ENCODE measurements at places on chromosomes 1 and 21. TPM values are rescaled to one million over a fixed set of nuclear protein-coding genes. Genes with fewer than 3 reads are reported as not detected.

The ZMYM4 gene
- total RNA-seq = 31.2 TPM

The EPRS1 gene
- 55.2 TPM for total RNA-seq

The HSD3B1 gene
- not detected for total RNA-seq

The LHX8 gene
- not detected for total RNA-seq

The PHF13 gene
- total RNA-seq = 8.6 TPM

The RXRG gene
- 3.3 TPM for total RNA-seq

DNA sequence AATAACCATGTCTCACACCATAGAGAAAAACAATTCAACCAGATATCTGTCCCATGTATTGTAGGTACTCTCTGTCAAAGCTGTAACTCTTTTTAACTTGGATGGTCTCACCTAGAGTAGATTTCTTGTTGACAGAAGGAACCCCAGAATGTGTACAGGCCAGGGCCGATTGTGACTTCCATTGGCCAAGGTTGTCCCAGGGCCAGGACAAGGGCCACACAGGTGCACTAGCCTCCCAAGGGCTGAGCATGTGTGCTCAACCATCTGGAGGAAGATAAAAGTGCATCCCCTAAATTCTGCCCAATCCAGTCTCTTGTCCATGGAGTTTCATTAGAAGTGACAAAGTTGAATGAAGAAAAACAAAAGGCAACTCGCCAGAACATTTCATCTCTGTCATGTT is 51.8 kb downstream of the SETD4 start:
- DNase-seq = no peak

GRCh38 chr21:46498335-46499050 is 39.8 kb downstream of the DIP2A start:
- no peak for DNase-seq

DNA sequence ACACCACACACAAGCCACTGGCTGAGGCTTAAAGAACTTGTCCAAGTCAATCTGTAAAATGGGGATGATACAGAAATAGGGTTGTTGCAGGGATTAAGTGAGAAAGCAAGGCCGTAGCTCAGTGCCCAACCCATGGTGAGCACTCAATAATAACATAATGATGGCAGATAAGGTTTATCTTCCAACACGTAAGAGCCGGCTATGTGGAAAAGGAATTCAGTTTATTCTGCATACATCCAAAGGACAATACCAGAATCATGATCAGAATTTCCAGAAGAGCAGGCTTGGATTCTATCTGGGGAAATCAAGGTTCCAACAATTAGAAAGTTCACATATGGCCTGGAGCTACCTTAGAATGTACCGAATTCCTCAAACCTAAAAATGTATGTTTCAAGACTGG is 4.6 kb downstream of the TMPRSS2 start:
- no peak for DNase-seq

- no peak for DNase-seq
These were observed 446.8 kb upstream of the PLXNA2 start for GRCh38 chr1:208691012-208691411.

DNA sequence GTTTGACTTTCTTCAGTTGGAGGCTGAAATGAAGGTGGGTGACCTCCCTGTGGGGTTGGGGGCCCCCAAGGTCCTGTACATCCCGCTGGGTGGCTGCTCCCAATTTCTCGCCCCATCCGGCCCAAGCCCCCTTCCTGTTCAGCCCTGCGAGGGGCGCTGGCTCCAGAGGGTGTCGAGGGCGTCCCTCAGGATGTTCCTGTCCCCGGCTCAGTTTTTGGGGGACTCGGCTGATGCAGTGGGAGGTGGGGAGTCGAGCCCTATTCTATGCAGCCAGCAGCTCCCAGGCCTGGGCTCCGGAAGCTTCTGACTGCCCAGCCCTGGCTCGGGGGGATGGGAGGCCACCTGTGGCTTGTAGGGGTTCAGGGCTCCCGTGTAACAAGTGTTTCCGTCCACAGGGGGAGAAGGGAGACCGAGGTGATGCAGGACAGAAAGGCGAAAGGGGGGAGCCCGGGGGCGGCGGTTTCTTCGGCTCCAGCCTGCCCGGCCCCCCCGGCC is 38.2 kb downstream of the SLC19A1 start:
- DNase-seq = peak; percentile 16

- no peak for DNase-seq
These were observed 25.8 kb downstream of the CLDN14 start for GRCh38 chr21:36454093-36454531.

DNA sequence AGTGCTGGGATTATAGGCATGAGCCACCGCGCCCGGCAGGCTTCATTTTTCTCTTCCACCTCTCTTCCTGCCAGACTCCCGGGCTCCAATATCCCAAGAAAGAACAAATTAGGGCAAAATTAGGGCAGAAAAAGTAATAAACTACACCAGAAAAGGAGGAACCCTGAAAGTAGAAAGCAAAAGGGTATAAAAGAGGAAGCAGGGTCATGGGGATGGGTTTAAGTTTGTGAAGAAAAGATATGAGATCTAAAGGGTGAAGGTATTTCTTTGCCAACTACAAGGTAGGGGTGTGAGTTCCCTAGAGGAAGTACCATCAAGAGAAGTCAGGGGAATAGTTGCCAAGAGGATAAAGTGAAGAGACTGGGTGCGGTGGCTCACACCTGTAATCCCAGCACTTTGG is 9.9 kb downstream of the PTPN22 start:
- no peak for DNase-seq

DNA sequence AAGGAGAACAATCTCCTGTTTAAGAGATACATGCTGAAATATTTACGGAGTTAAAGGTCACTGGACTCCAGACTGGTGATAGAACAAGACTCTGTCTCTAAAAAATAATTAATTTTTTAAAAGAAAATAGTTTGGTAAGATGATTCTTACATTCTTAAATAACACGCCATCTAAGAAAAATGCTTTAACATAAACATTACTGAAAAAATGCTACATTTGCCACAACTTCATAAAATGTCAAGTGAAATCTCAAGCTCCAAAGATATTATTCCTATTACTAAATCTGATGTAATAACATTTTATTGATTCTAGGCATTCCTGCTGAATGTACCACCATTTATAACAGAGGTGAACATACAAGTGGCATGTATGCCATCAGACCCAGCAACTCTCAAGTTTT is 4.1 kb downstream of the ANGPTL3 start:
- no peak for DNase-seq

GRCh38 chr1:61102621-61103020 is 20.3 kb downstream of the NFIA start:
- DNase-seq = no peak

DNA sequence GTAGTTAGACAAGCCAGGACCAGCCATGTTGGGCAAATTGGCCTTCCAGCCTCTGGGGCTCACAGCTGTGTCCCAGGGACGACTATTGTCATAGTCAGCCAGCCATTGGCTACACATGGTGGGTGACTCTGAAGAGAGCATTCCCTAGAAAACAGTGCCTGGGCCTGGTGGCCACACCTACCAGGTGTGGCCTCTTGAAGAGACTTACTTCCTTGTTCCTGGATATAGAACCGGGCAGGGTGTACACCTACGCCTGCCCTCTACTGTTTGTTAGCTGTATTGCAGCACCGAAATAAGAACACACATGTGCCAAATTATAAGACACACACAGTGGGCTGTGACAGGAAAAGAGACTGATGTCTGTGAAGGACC is 134.6 kb upstream of the ARHGEF16 start:
- DNase-seq = no peak

GRCh38 chr21:42545745-42546144 is 32.1 kb downstream of the SLC37A1 start:
- no peak for DNase-seq

DNA sequence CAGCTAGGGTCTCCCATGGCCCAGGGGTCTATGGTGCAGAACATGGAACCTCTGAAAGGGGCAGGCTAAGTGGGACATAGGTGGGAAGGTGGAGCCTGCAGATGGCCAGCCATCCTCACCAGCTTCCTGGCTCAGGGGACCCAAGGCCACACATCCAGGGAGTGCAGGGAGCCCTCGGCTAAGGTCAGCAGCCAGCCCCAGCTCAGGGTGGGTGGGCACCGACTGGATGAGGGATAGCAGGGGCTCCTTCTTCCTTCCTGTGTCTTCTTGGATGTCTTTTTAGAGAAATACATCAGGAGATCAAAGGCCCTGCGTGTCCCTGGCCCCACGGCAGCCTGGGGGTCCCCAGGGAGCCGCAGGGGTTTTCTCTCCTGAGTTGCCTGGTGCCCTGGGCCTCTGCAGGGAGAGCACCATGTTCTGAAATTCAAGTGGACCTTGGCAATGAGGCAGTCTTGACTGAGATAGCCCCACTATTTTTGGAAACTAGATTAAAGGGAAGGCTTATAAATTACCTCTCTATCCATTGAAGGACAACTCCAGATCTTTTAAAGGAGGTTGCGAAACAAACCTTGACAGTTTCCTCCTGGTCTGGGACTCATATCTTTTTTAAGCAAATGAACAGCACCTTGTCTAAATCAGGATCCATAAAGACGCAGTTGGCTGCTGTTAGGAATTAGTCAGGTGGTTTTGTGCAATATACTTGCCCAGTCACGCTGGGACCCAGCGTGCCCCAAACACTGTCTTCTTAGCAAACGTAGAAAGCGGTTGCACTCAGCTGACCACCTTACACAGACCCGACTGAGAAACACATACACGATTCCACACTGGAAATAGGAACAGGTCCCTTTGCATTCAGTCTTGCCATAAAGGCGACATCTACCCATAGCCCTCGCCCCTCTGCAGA is 242.3 kb downstream of the TOMM20 start:
- no peak for DNase-seq

GRCh38 chr1:200242110-200243041 is 167.5 kb downstream of the ZNF281 start:
- DNase-seq = no peak

GRCh38 chr21:45800339-45801080 is 157.0 kb downstream of the PCBP3 start:
- no peak for DNase-seq

DNA sequence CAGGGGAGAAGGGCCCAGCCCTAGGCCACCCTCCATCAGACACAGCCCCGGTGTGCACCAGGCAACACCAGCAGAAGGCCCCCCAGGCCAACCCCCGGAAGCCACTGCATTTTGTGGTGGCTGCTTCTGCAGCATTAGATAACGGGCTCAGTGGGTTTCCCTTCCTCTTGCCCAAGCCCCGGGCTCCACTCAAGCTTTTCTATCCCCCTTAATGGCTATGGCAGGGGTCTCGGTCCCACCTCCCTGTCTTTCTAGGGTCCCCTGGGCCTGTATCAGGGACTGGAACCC is 18.9 kb downstream of the C1orf174 start:
- no peak for DNase-seq

DNA sequence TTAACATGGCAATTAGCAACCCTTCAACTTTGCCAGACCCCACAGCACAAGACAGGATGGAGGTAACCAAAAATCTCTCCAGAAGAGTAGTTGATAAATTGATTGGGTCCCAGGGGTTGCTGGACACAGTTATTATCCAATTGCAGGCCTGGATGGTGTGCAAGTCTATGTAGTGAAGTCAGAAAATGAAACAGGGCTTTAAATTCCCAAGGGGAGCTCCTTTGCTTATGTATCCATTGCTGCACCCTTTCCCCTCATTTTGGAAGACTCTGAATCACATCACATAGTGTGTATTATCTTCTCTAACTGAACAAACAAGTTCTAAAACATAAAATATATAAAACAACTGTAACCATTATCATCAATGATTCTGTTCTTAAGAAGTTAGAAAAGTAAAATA is 550.2 kb downstream of the LMO4 start:
- DNase-seq = no peak

- no peak for DNase-seq
These were observed 189.6 kb downstream of the TGFBR3 start for GRCh38 chr1:91696321-91696720.

DNA sequence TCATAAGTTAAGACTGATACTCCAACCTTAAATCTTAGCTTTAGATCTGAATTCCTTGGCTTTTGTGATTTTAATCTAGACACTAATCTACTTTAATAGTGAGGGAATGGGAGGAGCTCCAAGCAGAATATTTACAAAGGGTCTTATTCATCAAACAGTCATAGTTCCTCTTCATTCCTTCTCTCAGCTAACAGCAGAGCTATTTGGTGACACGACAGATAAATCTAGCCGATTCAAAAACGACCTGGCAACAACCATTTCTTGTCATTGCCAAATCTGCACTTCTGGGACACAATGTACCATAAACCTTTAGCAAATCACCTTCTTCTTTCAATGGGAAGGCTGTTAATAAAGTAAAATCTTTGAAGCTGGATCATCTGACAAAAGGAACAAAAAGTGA is 52.8 kb upstream of the FOXD3 start:
- no peak for DNase-seq

DNA sequence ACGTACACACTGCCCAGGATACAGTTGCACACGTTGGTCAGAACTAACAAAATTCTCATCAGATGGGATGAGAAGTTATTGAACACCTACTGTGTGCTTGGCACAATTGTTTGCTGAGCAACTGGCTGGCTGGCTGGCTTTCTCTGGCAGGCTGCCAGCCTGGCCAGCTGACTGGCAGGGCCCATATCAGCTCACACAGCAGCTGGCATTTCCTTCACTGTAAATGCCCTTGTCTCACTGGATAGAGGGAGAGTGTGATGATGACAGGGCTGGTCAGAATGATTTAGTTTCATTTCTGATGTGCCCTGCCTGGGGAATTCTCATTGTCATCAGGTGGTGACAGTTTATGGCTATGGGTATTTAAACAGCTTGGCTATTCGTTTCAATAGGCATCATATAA is 15.8 kb downstream of the CAMK2N1 start:
- no peak for DNase-seq

DNA sequence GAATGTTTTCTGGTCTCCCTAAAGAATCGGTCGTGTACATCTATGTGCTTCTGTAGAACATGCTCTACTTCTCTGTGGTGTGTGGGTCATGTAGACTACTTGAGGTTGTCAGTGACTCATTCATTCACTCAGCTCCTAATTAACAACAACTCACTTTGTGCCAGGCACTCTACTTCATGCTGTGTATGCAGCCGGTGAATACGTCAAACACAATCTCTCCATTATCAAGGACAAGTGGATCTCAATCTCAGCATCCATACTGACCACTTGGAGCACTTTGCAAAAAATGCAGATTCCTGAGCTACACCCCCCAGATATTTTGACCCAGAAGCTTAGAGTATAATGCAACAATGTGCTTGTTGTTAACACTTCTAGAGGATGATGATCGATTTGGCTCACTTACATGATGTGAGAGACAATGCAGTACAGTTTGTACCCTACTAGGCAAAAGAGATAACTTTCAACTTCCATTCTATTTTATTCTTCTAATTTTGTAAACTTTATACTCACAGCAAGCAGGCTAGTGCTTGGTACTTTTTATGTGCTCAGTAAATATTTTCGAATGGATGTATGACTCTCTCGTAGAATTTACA is 508.6 kb upstream of the ADAMTS5 start:
- no peak for DNase-seq

DNA sequence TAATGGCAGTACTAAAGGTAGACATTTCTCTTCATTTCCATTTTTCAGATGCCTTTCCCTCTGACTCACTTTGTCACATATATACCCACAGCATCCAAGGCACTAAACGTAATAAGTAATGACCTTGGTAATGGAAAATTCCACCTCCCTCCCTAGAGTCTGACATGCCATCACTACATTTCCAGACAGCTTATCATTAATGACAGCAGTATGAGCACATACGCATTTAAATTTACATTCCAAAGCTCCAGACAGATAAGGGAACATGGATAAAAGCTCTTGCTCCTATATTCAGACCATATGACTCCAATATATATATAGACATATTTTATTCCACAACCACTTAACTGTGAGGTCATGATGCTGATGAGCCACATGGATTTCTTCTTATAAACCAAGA is 191.7 kb upstream of the GORAB start:
- no peak for DNase-seq

- DNase-seq = no peak
These were observed 898 bp downstream of the KRTAP27-1 start for GRCh38 chr21:30336596-30336995.

Measured in Right ventricle myocardium superior (tissue), 1 donor.